ENCODE measurements at places on chromosomes 6 and 20. TPM values are rescaled to one million over a fixed set of nuclear protein-coding genes. Genes with fewer than 3 reads are reported as not detected.
A peak's percentile ranks its signal among the peaks of the same experiment; 100 is the strongest.

TMC2 gene
- total RNA-seq = 0.12 TPM

- H3K27me3 ChIP-seq = no peaks in the 10 kb centered on the region
- H3K27ac ChIP-seq = no peak overlapping the region
- no peak overlapping the region for H3K4me3 ChIP-seq
- H3K4me1 ChIP-seq = no peaks in the 10 kb centered on the region
Observed at GRCh38 chr6:112827793-112828192, 480.7 kb downstream of the RFPL4B start.

DNA sequence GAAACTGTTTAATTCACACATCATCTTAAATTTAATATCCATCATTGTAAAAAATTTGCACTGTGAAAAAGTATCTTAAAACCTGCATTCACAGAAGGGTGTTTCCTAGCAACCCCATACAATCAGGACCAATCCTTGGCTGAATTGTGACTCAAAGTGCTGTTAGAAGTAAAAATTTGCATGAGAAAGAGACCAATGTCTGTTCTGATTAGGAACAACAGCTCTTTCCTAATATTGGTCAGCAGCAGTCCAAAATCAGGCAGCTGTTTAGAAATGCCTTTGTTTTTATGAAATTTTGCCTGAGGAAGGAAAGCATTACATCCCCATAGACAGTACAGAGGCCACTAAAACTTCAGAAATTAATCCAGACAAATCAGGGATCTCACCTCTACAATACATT, 987.0 kb downstream of the HACE1 start:
- DNase-seq = peak; percentile 79
- H3K4me1 ChIP-seq = peaks cover 17% of the 10 kb centered on the region
- H3K27me3 ChIP-seq = no peaks in the 10 kb centered on the region
- H3K27ac ChIP-seq = no peak overlapping the region
- no peaks in the 10 kb centered on the region for H3K36me3 ChIP-seq

DNA sequence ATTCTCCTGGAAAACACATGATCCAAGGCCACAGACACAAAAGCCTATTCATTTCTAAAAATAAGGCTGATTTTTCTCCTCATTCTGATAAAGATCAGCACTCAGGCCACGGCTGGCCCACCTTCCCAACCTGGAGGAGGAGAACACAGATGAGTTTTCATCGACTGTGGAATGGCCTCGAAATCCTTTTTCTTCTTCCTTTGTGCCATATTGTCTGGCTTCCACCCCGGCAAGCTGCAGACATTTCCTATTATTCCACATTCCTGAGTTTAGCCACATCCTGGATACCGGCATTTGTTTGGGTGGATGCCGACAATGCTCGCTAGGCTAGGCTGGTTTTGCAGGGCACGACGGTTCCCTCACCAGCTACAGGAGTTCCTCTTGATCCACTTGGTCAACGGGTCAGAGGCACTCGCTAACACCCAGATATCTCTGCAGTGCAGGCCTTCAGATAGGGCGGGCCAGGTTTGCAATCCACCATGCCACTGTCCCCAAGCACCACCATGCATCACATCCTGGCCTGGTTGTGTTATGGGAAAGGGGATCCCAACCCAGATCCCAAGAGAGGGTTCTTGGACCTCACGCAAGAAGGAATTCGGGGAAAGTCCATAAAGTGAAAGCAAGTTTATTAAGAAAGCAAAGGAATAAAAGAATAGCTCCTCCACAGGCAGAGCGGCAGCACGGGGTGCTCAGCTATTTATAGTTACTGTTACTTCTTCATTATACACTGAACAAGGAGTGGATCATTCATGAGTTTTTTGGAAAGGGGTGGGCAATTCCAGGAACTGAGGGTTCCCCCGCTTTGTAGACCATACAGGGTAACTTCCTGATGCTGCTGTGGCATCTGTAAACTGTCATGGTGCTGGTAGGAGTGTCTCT, 4.2 kb upstream of the CTSZ start:
- DNase-seq = peak; percentile 47
- no peaks in the 10 kb centered on the region for H3K36me3 ChIP-seq
- peaks cover 5% of the 10 kb centered on the region for H3K4me1 ChIP-seq
- H3K4me3 ChIP-seq = no peak overlapping the region
- peaks cover 11% of the 10 kb centered on the region for H3K27me3 ChIP-seq

HMGCLL1 gene
- 0.23 TPM for total RNA-seq

ADIG gene
- not detected for total RNA-seq

DNA sequence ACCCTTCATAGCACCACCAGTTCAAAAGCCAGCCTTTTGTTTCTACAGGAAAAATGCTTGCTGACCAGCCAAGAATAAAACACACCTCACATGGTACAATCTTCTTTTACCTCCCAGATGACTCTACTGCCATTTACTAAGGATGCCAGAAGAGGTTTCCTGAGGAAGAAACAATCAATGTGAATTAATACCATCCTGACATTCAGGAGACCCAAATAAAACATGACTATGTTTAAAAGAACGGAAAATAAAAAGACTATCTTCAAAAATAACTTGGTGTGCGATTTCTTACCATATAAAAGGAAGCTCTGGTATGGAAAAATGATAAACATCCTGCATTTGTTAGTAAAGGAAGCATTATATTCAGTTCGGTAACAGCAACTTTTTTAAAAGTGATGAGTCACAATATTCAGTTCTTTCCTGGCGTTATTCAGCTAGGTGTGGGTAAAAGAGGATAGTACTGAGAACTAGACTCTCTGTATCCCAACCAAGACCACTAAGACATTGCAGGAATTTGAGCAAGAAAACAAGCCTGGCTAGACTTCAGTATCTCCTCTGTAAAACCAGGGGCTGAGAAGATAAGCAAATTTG, 16.3 kb downstream of the COL21A1 start:
- no peak overlapping the region for H3K27ac ChIP-seq
- DNase-seq = no peak
- H3K4me3 ChIP-seq = no peak overlapping the region
- no peaks in the 10 kb centered on the region for H3K36me3 ChIP-seq
- H3K27me3 ChIP-seq = no peaks in the 10 kb centered on the region

Data from GM23338 (cell line).